ENCODE measurements at places on chromosomes 7 and 10.

DNA sequence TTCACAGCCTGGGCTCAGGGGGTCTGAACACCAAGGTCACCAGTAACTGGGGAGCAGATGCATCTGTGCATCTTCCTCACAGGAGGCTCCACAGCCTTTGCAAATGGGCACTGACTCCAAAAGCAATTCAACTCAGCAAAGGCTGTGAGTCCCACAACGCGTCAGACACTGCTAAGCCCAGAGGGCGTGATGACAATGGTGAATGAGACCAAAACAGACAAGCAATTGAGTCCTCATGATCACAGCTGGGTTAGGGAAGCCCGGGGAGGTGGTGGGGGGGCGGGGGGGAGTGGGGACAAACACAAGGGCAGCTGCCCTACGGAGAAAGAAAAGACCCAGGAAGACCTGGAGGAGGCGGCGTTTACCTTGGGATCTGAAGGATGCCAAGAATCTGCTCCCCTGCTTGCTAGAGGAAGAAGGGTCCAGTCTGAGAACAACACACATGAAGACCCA, 61.6 kb upstream of the RNF32 start:
- DNase-seq, result no peak

DNA sequence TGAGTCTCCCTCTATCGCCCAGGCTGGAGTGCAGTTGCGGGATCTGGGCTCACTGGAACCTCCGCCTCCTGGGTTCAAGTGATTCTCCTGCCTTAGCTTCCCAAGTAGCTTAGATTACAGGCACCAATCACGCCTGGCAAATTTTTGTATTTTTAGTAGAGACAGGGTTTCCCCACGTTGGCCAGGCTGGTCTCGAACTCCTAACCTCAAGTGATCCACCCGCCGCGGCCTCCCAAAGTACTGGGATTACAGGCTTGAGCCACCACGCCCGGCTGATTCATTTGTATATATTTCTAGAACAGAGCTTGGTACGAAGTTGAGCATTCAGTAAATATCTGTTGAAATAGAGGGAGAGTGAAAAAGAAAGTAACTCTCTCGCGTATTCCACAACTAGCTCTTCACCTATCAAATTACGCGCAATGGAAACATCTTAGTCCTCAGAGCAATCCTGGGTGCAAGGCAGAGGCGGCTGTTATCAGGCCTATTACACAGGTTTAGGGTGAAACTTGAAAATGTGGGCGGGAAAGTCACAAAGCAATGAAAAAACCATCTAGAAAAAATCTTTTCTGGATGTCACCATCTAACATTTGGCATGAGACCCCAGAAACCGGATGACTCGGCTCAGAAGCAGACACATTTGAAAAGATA, 707 bp upstream of the GHITM start:
- peak; percentile 24 for DNase-seq

GRCh38 chr10:30073767-30074060, 14.3 kb upstream of the JCAD start:
- DNase-seq, result no peak

DNA sequence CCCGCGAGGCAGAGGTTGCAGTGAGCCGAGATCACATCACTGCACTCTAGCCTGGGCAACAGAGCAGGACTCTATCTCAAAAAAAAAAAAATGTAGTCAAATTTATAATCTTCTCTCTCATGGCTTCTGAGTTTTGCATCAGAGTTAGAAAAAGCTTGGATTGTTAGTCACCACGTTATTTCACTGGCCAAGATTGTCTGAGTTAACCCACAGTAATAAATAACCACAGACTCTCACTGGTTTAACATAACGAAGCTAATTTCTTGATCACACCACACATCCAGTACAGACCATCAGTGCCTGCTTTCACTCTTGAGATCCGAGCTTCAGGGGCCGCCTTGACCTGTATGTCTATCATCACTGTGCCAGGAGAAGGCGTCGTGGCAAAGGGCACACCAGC, 116.8 kb upstream of the JCAD start:
- no peak for DNase-seq

GRCh38 chr7:36570528-36571189, 153.6 kb downstream of the AOAH start:
- DNase-seq, result no peak

DNA sequence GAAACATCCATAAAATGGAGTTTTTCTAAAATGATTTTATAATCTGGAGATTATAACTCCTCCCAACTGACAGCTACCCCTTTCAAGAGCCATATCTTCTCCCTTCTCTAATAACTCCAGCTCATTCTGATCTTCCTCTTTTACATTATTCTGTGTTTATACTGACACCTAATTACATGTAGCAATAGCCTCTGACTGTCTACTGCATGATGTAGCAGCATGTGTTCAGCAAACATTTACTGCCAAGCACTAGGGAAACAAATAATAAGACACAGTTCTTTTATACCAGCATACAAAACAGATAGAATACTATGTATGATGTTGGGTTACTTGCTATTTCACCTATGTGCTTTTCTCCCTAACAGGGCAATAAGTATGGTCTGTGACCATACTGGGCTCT, 20.7 kb downstream of the RBM28 start:
- DNase-seq, result no peak

GRCh38 chr7:42743077-42743858, 168.6 kb downstream of the C7orf25 start:
- DNase-seq, result no peak

GRCh38 chr7:66844552-66845378, 76.3 kb upstream of the TMEM248 start:
- DNase-seq, result peak; percentile 95

DNA sequence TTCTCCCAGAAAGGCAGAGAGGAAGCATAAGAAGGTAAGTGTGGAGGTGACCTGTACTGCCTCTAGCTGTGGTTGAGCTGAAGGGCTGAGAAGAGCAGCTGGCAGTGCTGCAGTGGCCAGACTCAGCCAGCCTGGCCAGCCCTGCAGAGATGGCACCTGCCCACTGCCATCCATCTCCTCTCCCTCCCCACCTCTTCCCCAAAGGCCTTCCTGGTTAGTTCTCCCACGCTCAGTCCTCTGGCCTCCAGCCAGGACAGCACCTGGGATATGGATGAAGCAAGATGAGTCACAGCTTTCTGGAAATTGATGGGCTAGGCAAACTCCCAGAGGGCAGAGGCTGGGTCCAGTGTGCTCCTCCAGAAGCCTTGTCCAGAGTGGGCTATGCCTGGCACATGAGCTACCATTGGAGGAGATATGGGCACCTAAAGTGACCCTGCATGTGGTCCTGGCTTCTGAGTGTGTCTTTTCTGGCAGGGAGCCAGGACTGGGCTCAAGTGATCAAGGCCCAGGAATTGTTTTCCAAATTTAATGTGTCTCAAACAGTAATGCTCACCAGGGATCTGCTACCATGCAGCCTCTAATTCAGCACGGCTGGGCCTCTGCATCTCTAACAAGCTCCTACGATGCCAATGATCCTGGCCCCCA, 81.0 kb upstream of the CACUL1 start:
- no peak for DNase-seq

- DNase-seq, result no peak
These were observed 50.6 kb downstream of the KIAA1217 start for GRCh38 chr10:24259365-24260130.

- DNase-seq, result no peak
These were observed 93.0 kb upstream of the DNAAF5 start for GRCh38 chr7:633381-634018.

DNA sequence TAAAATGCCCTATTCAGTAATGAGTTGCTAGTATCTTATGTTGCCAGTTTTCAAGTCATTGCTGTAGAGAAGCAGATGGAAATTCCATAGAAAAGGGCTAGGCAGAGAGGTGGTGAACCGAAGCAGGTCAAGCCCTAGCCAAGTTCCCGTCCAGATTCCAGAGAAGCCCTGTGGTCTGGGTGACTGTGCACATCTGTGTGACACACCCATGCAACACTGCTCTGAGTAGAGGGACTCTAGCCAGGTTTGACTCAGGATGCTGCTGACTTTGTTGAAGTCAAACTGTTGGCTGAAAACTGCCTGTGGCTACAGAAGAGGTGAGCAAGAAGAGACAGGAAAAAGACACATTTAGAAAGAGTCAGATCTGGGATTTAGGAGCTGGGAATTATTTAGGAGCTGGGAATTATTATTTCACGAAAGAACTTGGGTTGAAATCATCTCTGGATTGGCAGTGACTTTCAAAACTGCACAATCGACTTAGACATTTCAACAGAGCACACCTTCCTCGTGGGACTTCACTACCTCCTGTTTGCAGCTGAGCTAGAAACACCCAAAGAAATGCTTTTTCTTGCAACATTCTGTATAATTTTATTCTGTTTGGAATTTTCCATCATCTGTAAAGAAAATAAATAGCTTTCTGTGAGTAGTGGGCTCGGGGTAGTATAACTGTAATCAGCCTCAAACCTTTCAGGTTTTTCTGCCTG, 149.1 kb upstream of the PRKCQ start:
- no peak for DNase-seq

DNA sequence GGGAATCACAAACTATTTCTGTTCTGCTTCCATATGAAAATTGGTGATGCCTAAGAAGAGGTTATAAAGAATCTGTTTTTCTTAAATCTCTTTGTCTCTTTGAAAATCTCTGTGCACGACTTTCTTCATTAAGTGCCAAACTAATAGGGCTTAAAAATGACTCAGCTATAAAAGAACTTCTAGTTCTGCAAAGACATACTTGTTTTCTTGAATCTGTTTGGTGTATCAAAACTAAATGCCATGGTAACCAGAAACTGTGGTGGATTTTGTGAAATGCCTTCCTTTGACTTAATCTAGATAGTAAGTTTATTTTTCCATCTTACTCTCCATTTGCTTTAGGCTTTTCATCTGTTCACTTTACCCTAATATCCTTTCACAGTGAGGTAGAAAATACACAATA, 417.8 kb downstream of the PARD3 start:
- DNase-seq, result no peak

DNA sequence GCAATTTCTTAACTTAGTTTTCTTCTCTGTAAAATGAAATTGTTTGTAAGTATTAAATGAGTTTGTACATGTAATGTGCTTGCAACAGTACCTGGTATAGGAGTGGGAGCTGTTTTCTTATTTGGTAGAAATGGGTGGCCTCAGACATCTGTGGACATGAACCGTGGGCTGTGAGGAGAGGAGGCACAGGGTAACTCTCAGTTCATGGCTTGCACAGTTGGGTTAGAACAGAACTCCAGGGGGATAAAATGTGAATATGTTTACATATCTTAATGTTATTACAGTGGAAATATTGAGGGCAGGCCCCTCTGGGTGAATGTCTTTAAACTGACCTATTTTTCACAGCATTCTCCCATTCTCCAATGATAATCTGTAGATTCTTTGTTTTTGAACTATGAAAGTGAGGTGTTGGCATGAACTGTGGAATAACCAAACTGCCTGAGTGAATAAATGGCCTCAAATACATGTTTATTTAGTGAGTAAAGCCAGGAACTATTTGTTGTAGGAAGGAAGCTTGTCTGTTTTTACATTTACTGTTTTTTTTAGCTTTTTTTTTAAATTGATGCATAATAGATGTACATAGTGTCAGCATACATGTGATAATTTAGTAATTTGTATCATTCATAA, 2.6 kb downstream of the ABCA13 start:
- DNase-seq, result no peak

DNA sequence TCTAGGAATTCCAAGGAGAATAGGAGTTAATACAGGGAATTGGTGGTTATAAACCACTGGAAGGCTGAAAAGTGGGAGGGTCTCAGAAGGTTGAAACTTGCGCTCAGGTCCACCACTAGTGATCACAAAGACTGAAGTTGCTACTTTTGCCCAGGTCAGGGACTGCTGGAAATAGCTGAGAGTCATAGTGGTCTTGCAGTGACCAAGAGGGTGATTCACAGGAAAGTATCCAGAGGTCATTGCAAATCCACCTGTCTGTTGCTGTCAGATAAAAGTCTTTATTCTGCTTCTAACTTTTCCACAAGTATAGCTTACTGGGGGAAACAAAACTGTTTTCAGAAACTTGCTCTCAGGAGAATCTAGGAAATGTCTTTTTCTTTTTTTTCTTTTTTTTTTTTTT, 211.5 kb upstream of the PRSS1 start:
- no peak for DNase-seq

GRCh38 chr7:111098926-111099250, 8.0 kb downstream of the LRRN3 start:
- no peak for DNase-seq

DNA sequence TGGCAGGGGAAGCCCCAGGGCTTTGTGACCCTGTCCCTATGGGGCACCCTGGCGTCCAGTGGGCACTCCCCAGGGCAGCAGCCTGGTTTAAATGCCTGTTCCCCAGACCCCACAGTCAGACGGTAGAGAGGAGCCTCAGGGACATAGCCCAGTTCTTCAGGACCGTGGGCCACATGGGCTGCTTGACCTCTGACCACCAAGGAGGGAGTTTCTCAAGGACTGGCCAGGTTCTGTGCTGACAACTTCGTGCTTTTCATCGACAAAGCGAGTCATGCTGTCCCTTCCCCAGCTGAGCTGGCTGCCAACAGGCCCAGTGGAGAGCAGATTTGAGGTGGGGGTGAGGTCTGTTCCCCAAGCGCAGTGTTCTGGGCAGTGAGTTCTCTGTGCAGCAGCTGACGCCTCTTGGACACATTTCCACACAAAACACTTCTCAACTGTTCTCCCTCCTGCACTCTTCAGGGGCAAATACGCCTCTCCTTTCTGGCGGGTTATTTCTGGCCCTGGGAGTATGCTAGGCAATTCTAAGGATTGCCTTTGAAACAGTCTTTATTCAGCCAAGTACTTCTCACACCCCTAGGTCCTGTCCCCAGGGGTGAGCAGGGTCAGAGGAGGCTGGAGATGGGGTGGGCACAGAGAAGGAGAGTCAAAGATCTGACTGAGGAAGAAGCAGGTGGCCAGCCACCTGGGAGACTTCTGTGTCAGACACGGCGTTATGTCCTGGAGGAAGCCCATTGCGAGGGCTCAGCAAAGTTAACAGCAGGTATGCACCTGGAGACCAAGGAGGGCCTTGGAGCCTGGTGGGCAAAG, 57.3 kb upstream of the CAMK2B start:
- no peak for DNase-seq

GRCh38 chr7:114426824-114427223, 12.2 kb downstream of the FOXP2 start:
- DNase-seq, result no peak

GRCh38 chr7:44111761-44112160, 7.6 kb downstream of the AEBP1 start:
- DNase-seq, result no peak

GRCh38 chr7:143248761-143249354, 14.4 kb upstream of the GSTK1 start:
- DNase-seq, result no peak

- DNase-seq, result no peak
These were observed 659 bp downstream of the OPTN start for GRCh38 chr10:13100349-13101294.

DNA sequence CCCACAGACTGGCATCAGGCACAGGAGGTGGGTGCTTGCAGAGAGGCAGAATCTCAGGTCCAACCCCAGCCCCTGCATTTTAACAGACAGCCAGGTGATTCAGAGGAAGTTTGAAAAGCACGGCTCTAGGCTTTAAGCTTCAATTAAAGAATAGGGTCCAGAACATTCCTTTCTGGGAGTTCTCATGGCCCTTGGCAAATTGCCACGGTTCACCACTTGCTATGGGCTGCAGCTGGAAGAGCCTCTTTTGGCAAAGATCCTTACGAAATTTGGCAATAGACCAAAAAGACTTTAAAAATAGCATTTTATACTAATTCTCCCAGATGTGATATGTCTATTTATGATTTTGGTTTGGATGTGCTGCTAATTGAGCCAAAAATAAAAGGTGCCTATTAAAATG, 148.1 kb downstream of the ITGA8 start:
- no peak for DNase-seq
